ENCODE measurements at places on chromosomes 7 and 10.

DNA sequence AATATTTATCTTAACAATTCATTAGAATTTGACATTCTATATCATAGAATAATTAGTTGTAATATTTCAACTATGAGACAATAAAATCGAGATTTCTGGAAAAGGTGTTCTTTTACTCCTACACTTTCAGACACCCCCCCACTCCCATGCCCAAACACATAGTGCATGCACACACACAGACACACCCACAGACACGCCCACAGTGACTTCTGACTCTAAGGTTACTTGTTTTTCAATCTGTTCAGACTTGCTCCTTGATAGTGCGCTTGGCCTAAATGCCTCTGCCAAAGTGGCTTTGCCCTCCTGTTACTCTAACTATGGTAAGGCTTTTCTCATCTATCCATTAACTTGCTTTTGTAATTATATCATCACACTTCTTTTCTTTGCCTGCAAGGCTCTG, 144.0 kb upstream of the PPP1R3A start:
- no peak for DNase-seq

DNA sequence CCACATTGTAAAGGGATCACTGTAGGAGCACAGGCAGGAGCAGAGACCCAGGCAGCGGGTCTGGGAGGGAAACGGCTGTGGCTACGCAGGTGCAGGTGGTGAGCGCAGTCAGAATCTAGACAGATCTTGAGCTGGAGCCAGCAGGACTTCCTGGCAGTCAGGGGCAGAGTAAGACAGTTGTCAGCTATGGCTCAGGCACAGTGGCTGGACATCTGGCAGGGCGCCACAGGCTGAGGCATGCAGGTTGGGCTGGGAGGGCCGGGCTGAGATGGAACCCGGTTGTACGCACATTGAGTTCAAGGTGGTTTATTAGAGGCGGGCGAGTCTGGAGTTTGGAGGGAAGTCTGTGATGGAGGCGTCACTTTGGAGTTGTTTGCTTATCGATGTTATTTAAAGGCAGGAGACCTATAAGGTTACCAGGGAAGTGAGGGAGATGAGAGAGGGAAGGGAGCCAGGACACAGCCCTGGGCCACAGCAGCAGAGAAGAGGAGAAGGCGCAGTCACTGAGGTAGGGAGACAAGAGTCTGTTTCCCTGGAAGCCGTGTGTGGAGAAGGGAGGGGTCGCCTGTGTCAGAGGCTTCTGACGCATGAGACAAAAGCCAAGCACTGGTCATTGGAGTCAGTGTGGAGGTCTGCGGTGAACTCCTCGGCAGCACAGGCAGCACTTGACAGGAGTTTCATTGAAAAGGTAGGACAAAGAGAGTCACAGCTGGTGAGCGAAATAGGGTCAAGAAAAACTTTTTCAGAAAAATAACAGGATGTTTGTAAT, 73.8 kb downstream of the LANCL2 start:
- DNase-seq: no peak

GRCh38 chr10:123772645-123773508, 106.7 kb downstream of the GPR26 start:
- no peak for DNase-seq

GRCh38 chr10:28793482-28793881, 116.2 kb downstream of the BAMBI start:
- no peak for DNase-seq

GRCh38 chr7:94906065-94906851, 1.1 kb upstream of the PPP1R9A start:
- no peak for DNase-seq

GRCh38 chr10:92419740-92420545, 129.0 kb downstream of the MARCHF5 start:
- DNase-seq: peak; percentile 88

DNA sequence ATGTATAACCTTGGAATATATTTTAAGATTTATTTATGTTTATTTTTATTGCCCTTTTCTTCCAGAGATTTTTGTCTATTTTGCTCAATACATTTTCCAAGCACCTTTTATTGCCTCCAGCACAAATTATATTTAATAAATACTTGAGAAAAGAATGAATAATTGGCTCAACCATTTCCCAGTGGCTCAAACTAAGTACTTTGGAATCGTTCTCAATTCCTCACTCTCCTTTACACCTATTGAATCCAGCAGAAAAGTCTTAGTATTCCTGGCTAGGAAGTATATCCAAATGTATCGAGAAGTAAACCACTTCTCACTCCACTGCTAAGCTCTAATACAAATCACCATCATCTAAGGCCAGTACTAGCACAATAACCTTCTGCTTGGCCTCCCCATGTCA, 276.1 kb downstream of the NEBL start:
- no peak for DNase-seq

- no peak for DNase-seq
Measured at GRCh38 chr7:68718097-68718551, 880.2 kb upstream of the AUTS2 start.

GRCh38 chr7:110521357-110521911, 569.5 kb upstream of the LRRN3 start:
- DNase-seq: no peak

DNA sequence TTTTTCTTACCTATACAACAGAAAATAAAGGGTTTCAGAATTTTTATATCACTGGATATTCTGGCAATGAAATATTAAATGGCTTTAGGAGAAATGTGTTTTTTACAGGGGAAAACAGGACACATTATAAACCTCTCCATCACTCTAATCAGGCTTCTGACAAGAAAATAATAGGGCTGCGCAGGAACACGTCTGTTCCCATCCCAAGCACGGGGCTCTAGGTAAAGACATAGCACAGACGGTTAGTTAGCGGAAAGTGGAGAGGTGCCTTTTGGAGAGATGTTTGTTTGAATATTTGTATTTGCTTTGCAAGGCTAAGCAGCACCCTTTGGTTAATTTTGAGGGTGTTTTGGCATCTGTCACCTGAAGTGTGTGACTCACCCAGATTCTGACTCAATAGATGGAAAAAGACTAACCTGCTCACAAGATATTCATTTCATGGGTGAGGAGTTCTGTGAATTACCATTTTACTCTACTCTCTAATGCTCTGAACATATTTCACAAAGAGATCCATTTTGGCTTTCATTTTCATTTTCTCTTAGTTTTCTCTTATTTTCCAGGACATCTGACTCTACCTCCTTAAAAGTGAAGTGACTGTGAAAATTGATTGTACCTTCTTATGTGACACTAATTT, 174.5 kb upstream of the AKR1E2 start:
- DNase-seq: no peak

Measured in endodermal cell (in vitro differentiated cells).